ENCODE measurements at places on chromosomes 4 and X.

DNA sequence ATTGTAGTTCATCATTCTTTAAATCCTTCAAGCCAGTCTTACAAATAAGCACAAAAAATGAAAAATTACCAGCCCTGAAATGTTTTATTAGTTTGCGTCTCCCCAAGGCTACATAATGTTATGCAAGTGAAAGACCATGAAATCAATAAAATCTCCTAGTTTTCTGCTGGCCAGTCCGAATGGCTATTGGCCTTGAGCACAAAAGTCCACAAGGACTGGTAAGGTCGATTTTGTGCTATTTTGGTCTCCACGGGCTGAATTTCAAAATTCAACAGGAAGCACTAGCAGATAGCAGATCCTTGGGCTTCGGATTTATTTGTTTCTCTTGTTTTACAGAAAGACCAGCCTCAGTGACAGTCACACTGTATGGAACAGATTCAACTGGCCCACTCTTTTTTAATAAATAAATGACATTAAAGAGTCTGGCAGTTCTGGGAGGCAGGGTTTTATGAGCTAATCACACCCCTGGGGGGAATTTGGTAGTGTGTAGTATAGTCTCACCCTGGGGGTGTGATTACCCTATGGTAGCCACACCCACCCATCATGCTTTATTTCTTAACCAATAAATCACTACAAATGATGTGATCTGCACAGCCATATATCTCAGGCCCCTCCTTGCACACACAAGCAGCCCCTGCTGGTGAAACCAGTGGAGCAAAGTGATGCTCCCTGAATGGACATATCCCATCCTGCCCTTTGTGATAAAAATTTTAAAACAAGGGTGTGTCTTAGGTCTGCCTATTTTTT is 51.1 kb upstream of the TMEM33 start:
- no peak for DNase-seq

- DNase-seq, result no peak
Observed at GRCh38 chr4:38670109-38670901, 6.3 kb downstream of the KLF3 start.

DNA sequence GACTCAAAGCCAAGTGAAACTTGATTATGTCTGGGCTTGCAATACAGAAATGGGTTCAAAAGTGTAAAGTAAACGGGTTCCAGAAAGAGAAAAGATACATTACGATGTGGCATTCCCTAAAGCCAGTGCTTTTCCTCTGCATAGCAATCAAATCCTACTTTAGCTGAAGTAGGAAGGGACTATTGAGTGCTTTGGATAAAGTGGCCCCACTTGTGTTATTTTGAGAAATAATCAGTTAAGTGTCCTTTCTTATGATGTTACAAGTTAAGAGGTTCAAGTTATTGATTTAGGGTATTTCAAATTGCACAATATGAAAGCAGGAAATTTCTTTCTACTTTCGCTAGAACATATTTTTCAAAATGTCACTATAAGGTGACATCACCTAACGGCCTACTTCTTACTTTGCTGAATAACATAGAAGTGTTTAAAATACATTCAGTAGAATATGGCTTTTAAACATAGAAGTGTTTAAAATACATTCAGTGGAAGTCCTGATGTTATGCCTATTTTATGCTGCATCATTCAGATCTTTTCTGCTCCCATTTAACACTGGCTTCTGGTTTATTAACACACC is 235.2 kb downstream of the DTHD1 start:
- DNase-seq, result no peak

DNA sequence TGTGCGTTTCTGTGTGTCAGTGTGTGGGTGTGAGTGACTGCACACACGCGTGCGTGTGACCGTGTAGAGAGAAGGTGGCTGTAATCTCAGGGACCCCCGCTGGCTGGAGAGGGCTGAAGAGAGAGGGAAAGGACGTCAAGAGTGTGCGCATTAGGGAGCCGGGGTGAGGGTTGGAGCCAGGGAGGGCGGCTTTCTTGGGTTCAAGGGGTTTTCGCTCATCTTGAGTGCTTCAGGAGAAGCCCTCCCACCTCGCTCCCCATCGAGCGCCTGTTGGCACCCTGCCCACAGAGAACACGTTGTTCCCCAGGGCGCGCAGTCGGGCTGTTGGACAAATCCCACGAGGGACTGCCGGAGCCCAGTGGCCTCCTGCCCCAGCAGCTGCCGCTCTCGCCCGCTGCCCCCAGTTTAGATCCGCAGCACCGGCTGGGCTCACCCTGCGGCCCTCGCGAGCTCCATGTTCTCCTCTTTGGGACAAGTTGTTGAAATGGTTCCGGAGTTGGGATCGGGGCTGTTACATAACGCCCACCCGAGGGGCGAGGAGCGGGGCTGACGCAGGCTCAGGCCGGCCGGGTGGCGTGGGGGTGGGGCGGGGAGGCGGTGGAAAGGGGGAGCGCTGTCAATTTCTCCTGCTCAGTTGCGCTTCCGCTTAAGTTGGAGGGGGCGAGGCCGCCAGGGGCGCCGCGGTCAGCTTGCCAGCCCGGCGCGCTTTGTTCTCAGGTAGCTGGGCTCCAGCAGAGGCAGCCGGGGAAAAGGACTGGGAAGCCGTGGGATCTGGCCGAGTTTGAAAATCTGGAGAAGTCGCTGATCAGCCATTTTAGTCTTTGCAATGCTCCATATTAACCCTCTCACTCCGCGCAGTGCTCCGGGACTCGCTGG is 1.6 kb downstream of the GRIA2 start:
- no peak for DNase-seq

GRCh38 chr4:89708903-89709421 is 128.0 kb downstream of the SNCA start:
- DNase-seq, result no peak

All from stimulated activated CD4-positive, alpha-beta T cell treated with anti-CD3 and anti-CD28 coated beads, Interleukin-4, amount 100 ng/mL, for 1 hour (primary cell).